ENCODE measurements at places on chromosomes 12 and 14.

DNA sequence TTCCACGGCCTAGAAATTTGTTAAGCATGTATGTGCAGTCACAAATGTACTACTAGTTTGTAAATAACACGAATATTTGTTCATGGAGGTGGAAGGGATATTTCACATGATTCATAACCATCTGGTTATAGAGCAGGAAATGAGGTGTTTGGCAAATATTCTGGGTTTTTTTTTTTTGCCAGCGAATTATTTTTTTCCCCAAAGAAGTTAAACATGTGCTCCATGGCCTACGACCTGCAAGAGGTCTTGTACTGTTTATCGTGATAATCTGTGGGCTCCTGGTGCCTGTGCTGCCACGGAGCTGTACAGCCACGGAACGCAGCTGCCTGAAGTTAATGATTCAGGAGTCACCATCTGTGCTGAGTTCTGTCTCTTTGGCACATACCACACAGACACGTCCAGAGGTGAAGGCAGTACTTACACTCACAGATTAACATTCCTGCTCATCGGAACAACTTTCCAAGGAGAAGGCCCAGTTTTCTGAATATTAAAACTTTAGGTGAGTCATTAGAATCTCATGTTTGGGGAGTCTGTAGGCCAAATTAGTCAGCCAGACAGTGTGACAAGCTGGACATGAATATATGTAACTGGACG lies 156.3 kb downstream of the TMX1 start:
- DNase-seq, result no peak

DNA sequence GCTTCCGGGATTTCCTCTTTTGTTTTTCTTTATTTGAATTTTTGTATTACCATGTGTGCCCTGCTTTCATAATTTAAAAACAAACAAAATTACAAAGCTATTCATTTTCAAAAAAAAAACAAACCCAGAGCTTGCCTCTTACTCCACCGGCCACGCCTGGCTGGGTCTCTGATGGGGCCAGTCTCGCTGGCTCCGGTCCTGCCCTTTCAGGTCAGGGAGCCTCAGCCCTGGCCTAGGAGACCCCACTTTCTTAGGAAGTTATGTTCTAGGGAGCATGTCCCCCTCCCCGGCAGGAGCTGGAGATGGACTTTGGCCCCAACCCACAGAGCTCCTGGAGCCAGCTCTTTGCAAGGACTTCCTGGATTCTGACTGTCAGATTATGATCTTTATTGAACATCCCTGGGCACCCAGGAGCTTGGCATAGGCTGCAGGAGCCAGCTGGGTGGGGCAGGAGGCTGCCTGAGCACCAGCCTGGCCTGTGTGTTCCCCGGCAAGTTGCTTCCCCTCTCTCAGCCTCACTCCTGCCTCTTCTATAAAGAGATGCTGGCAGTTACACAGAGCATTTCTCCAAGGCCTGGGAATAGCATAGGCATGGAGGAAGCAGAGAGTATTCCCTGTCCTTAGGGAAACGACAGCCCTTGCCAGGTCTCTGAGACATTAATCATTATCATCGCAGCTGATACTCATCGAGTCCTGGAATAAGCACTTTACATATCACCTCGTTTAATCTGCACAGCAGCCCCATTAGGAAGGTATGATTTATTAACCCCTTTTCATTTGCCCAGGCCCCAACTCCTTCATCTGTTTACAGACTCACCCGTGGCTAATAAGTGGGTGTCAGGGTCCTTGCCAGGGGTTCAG lies 3.5 kb downstream of the DEGS2 start:
- DNase-seq, result no peak

GRCh38 chr14:33098016-33098415 lies 159.3 kb downstream of the NPAS3 start:
- DNase-seq, result no peak

GRCh38 chr14:76486251-76486743 lies 110.4 kb downstream of the ESRRB start:
- DNase-seq, result peak; percentile 73

- DNase-seq, result peak; percentile 27
Observed at GRCh38 chr14:95303552-95303951, 16.2 kb downstream of the CLMN start.

DNA sequence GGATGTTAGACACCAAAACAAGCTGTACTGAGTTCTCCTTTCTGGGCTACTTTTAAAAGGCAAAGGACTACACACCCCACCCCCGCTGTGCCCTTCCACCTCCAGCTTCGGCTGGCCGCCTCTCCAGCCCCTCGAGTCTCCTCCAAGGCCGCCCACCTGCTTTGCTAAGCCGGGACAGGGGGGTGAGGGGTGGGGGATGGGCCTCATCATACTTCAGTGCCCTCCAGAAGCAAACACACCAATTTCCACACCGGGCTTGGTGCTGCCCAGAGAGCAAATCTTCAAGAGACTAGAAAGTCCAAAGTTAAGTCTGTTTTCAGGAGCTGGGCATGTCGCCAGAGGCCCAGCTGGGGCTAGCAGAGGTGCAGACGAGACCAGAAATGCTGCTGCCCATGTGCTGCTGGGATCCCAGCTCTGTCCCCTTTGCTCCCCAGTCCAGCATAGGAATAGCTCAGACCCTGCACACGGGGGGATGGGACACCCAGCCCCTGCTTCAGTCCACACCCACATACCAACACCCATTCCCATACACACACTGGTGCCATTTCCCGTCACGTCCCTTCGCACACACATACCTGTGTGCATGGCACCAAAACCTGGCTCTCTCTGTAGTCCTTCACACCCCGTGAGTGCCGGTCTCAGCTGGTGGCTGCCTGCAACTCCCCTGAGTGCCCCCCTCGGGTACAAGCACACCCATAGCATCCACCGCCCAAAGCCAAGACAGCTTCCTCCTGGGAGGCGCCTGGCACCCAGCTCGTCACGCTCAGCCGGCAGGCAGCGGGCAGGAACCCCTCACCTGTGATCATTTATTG lies 1.0 kb downstream of the SLC6A12 start:
- peak; percentile 14 for DNase-seq

- DNase-seq, result no peak
Observed at GRCh38 chr12:54465857-54466523, 7.4 kb downstream of the GTSF1 start.

GRCh38 chr14:79466938-79467527 lies 744.3 kb downstream of the DIO2 start:
- DNase-seq, result no peak

GRCh38 chr12:77685901-77686300 lies 144.8 kb upstream of the NAV3 start:
- no peak for DNase-seq

DNA sequence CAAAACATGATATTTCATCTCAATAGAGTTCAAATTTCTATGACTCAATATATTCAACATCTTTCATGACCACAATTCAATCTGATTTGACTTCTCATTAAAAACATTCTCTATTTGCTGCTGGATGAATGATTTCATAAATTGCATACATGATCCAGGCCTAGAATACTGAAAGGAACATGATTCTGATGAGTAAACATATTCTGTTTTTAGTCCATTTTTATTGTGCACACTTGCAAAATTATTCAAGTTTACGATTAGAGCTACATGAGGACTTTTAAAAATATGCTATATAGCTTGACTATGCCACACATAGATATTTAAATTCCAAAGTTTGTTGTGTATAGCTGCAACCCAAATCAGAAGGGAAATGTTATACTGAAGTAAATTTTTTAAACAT lies 273.8 kb upstream of the GRIP1 start:
- DNase-seq, result no peak

- no peak for DNase-seq
Observed at GRCh38 chr14:97100306-97100705, 303.1 kb downstream of the VRK1 start.

- DNase-seq, result no peak
Observed at GRCh38 chr12:52872644-52873389, 24.0 kb upstream of the KRT78 start.

DNA sequence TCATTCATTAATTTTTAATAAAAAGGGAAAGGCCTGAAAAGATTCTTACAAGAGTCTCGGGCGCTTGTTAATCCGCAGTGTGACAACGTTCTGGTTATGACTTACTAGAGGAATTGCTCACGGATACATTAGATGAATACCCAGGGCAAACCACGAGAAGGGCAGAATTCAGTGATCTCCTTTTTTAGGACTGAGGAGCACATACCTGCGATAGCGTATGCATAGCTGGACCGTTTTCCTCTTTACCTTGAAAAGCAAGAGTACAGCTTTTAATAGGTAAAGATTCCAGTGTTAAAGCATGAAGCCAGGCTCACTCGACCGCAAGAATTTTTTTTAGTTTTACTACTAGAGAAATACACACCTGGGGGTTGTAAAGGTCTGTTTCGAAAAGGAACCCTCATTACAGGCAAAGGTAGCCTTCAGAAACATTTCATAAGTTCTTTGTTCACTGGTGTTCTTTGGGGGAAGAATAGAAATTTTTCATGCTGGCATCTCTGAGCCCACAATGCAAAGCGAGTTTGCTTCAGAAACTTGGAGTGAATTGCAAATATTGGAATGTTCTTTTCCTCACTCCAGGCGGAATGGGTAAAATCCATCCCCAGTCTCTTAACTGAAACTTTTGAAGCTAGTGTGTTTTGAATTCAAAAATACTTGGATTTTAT lies 953 bp downstream of the MAPK1IP1L start:
- DNase-seq, result no peak

DNA sequence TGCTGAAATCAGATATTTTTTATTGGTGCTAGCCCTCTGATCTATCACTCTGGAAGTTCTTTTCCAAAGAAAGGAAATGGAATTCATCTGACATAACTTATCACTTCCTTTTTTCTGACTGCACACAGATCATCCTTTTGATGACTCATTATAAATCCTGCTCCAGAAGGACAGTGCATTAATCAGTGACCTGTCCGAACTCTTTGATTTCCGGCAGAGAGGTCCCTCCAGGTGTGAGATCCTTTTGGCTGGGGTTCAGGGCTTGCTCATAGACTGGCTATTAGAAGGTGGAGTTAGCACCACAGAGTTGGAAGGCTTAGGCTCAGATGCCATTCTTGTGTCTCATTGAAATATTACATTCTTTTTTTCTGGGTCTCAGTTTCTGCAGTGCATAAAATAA lies 328.2 kb downstream of the ZFP36L1 start:
- no peak for DNase-seq

- no peak for DNase-seq
Observed at GRCh38 chr12:48773686-48774085, 15.2 kb downstream of the ADCY6 start.

GRCh38 chr14:54890788-54891187 lies 11.8 kb downstream of the GCH1 start:
- DNase-seq, result no peak

GRCh38 chr12:114407842-114408411 lies 2.0 kb upstream of the TBX5 start:
- DNase-seq, result no peak

DNA sequence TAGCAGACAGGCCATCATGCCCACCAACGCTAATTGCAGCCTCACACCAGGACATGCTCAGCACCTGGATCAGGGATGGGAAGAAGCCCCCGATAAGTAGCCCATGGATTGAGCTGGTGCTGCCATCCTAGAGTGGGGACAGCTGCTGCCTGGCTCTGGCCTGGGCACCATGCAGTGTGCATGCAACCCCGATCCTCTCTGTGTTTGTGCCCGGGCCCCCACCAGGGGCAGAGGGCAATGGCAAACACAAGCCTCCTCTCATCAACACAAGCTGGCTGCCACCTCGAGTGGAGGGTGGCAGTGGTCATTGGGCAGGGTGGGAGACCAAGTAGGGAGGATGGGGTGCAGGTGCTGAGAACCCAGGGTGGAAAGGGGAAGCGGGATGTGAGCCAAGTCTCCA lies 23.3 kb upstream of the SOCS2 start:
- DNase-seq, result no peak

GRCh38 chr14:105532735-105533141 lies 6.4 kb downstream of the TMEM121 start:
- peak; percentile 32 for DNase-seq

DNA sequence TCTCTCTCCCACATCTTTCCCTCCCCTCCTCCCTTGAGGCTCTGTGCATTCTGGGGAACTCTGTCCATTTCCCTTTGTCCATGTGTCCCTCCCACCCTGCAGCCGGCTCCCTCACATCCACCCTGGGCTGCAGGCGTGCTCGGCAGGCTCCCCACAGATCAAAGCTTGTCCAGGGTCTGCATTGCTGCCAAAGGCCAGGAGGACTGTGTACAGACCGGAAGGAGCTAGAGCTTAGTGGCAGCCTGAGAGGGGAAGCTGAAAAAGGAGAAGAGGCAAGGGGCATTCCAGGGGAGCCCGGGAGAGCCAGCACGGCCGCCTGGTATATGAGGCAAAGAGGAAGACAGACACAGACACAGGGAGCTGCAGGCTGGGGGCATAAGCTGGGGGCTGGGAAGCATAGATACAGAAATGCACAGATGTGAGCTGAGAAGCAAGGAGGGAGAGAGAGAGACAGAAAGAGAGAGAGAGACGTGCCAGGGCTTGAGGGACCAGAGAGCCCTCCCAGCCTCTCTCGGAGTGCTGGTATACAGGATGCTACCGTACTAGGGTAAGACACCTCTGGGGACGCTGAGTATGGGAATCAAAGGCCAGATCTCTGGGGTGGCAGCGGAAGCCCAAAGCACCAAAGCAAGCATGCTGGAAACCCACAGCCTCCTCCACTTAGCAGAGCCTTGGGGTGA lies 3.3 kb downstream of the CD4 start:
- no peak for DNase-seq

DNA sequence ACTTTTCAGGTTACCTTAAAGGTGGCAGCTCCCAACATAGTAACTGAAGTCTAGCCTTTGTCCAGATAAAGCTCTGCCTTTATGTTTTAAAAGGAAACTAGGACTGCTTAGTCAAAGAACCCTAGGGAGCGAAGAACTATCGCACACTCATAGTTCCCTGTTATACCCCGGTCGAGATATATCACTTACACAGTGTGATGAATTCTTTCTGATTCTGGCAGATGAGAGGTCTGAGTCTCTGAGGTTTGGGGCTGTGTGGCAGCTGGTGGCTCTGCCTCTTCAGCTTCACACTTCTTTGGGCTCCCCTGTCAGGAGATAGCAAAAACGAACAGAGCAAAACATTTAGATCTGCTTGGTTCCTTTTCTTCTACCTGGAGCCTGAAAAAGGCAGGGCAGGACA lies 17.0 kb downstream of the ACIN1 start:
- DNase-seq, result no peak

DNA sequence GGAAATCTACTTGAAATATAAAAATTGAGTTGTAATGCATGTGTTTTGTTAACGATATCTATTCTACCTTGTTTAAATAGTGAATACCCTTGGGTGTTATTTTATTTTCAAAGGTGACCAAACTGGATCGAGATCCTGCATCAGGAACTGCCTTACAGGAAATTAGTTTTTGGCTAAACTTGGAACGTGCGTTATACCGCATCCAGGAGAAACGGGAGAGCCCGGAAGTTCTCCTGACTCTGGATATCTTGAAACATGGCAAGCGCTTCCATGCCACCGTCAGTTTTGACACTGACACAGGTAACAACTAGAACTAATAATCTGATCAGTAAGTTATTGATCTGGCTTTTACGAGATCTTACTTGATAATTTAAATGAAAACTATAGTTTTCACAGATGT lies 15.9 kb downstream of the DYNC1H1 start:
- no peak for DNase-seq

GRCh38 chr14:92626041-92626440 lies 112.5 kb downstream of the RIN3 start:
- DNase-seq, result no peak

- DNase-seq, result no peak
Observed at GRCh38 chr12:54663603-54664002, 15.4 kb upstream of the DCD start.
